ENCODE measurements at places on chromosomes 11 and 22.

- DNase-seq: no peak
Observed at GRCh38 chr11:11245453-11245852, 107.6 kb downstream of the CSNK2A3 start.

DNA sequence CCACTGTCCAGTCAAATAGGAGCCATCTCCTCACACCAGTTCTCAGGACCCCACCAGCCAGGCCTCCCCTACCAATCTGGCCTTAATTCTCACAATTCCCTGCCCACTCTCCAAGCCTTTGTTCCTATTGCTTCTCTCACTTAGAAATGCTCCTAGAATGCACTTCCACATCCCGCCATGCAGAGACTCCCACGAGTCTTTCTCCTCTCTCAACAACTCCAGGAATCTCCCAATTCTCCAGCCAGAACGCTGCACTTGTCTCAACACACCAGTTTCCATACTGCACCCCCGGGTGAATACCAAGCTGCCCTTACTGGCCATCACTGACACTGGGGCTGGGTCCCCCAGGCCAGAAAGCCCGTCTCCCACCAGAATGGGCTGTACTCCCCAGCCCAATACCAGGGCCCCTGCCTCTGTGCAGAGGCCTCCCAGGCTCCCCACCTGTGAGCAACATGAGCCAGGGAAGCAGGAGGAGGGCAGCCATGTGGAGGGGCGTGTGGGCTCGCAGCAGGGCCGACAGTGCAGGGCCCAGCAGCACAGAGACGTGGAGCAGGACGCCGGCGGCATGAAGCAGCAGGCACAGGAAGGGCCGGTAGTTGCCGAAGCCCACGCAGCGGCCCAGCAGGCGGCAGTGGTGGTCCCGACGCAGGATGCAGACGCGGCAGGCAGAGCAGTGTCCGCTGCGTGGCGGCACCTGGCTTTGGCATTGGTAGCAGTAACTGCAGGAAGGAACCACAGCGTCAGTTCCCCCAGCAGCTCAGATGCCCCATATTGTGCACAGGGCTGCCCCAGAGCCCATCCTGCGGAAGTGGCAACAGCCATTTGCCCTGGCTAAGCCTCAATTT is 2.4 kb downstream of the ZDHHC24 start:
- peak; percentile 43 for DNase-seq

- no peak for DNase-seq
Observed at GRCh38 chr11:94271885-94272372, 32.5 kb upstream of the IZUMO1R start.

DNA sequence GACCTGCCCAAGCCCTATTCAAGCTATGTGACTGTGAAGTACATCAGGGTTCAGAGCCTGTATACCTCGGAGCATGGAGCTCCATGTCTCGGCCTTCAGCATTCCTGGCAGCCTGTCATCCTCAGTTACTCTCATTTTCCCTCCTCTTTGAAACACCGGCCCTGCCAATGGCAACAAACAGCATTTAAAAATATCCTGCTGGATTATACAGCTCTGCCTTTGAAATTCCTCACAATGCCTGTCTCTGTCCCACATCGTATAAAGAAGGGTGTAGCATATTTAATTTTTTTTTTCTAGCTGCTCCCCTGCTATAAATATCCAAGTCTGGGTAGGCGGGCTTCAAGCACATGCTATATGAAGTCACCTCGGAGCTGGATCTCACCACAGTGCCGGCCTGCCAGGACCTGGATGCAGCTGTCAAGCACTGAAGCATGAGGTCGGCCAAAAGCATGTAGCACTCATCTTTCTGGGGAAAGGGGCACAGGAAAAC is 11.8 kb downstream of the ABTB2 start:
- DNase-seq: no peak

DNA sequence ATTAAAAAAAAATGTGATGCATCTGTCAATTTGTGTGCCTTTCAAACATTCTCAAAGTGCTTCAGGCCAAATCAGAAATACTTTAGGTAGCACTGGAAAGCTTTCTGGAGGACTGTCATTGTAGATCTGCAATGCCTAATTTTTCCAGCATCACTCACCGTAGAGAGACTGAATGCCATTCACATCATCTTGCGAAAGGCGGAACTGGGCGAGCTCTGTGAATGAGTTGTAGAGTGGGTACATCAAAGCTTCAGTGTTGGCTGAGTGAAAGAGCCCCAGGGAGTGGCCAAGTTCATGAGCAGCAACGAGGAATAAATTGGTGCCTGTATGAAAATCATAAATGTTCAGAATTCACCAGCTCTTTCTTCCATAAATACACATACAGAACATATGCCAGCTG is 4.0 kb downstream of the MMP10 start:
- DNase-seq: no peak

- DNase-seq: no peak
Observed at GRCh38 chr11:130604606-130605005, 156.2 kb downstream of the ADAMTS15 start.

DNA sequence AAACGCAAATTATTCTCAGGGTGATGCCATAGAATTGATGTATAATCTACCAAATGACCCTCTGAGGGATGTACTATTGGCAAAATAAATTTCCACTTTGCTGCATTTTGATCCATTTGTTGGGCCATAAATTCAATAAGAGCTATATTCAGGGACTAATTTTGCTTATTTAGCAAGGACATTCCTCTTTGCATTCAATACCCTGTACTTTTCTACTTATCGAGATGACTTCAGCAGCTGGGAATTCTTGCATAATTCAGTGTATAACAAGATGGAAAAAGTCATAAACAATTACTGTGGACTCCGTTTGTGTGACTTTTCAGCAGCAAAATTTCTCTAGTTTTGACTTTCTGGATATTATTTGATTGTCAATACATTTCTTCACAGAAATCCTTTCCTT is 744.7 kb upstream of the CCDC179 start:
- no peak for DNase-seq

DNA sequence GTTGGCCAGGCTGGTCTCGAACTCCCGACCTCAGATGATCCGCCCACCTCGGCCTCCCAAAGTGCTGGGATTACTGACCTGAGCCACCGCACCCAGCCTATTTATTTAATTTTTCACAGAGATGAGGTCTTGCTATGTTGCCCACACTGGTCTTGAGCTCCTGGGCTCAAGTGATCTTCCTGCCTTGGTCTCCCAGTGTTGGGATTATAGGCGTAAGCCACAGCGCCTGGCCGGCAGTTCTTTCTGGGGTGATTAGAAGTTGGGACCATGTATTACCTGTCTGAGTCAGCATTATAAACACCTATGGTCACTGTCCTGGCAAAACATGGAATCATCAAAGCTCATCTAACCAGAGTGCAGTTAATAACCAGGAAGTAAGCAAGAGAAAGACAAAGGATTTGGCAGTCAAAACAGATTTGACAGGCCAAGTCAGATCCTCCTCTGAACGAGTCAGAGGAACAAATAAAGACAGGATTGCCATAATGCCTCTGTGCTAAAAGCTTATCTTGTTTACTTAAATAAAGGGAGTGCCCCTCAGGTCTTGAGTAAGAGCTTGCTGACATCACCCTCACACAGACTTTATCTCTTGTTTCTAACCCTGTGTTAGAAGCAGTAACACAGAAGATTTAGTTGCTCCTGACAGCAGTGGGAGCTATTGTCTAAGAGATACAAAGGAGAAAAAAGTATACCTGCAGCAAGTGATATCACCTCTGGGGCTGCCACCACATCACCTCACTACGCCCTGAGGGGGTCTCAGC is 3.7 kb downstream of the SERPIND1 start:
- DNase-seq: no peak

DNA sequence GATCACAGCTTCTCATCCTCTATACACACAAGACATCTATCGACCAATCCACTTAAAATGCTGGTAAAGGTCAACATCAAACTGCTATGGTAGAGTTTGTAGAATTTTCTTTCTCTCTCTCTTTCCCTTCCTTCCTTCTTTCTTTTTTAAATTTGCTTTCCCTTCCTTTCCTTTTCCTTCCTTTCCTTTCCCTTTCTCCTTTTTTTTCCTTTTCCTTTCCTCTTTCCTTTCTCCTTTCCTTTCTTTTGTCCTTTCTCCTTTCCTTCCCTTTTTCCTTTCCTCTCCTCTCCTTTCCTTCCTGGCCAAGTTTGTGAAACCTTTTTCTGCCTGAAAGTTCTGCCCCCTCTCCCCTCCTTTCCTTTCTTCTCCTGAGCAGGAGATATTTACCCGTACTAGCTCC is 3.1 kb downstream of the C11orf97 start:
- DNase-seq: no peak

GRCh38 chr11:113131036-113131775 is 170.0 kb downstream of the NCAM1 start:
- no peak for DNase-seq
